Fibroblast of skin of abdomen (primary cell): ENCODE measurements at places on chromosomes 13 and 19.

GRCh38 chr19:51030631-51031030 lies 4.2 kb downstream of the KLK12 start:
- DNase-seq, result no peak

DNA sequence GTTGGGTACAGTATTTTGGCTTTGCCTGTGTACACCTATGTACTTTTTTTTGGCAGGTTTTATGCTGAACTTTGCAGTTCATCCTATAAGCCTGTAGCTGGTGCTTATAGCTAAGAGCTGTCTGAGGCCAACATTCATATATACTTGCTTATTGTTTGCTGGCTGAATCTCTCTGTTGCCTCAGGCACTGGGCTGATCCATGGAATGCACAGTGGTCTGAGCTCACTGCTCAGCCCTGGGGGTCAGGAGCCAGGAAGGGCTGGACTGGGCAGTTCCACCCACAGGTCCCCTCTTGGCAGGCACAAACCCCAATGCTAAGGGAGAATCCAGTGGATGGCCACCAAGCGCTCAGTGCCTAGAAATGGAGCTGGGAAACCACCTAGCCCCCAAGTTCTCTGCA lies 308.7 kb downstream of the MYO16 start:
- DNase-seq, result no peak

DNA sequence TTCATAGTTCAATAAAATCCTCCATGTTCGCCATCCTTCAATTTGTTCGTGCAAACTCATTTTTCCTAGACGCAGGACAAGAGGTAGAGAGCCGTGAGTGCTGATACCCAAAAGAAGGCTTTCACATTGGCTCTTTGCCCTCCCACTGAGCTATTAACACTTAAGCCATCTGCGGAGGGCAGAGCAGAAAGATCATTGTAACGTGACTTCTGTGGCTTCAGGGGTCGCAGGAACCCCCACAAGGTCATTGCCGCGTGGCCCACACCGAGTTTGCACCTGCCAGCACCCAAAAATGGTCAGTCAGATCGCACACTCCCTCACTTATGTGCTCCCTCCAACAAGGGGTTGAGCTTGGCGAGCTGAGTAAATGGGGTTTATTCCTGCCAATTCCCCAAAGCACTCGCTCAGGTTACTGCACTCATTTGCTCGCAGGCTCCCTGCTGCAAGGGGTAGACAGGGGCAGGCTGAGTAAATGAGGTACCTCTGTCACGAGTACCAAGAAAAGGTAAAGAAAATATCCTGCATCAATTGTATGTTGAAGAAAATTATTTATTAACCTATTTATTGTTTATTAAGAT lies 144.1 kb downstream of the PRR20E start:
- DNase-seq, result no peak

GRCh38 chr19:5048727-5049553 lies 80.0 kb downstream of the KDM4B start:
- DNase-seq, result peak; percentile 74
